ENCODE measurements at places on chromosomes 5 and 9.

GRCh38 chr9:109095321-109095720, 24.4 kb downstream of the TMEM245 start:
- DNase-seq: no peak

- no peak for DNase-seq
Observed at GRCh38 chr5:117201001-117201400, 626.4 kb upstream of the SEMA6A start.

GRCh38 chr5:168720575-168720974, 141.4 kb upstream of the PANK3 start:
- no peak for DNase-seq

- no peak for DNase-seq
Observed at GRCh38 chr5:131272307-131272706, 8.5 kb downstream of the CDC42SE2 start.

GRCh38 chr5:99037668-99038067, 108.9 kb upstream of the CHD1 start:
- no peak for DNase-seq

GRCh38 chr5:65883461-65883860, 42.9 kb upstream of the ERBIN start:
- DNase-seq: no peak

DNA sequence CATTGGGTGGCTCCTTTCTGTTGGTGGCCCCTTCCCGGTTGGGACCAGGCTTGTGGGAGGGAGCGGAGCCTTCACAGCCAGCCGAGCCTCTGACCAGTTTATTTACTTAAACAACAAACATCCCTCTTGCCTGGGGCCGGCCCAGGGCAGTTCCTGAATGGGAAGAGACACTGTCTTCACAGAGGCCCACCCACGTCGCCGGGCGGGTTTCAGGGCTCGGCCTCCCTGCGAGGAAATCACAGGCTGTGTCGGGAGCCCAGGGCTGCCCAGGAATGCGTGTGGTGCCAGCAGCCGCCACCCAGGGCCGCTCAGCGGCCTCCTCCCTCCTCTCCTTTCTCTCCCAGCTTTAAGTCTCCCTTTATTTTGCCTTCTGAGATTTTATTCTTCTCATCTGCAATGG, 132.5 kb downstream of the HSD17B3 start:
- no peak for DNase-seq

GRCh38 chr5:38922199-38922598, 76.4 kb downstream of the OSMR start:
- no peak for DNase-seq

DNA sequence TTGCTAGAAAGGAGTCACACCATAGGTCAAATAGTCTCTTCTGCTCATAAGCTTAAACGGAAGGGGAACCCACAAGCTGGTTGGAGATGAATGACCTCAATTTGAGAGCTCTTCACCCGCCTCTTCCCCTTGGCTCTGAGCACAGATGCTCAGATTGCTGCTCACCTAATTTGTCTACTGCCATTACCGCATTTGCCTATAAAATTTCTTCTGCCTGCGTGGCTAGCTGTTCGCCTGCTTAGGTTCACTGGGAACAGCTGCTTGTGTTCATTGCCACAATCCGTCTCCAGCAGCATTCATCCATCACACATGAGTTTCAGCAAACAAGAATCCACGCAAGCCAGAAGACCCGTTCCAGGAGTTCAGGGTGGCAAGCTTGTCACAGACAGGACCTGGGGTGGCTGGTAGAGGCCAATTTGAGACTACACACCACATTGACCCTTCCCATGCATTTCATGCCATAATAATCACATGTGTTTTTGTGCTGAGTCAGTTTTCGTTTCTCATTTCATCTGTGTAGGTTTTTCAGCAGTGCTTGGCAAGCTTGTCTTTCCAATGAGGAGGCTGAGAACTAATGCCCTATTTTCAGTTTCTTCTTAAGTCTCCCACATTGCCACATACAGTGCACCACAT, 50.2 kb upstream of the DNAH5 start:
- DNase-seq: no peak
